ENCODE measurements at places on chromosomes 5 and 9.
A peak's percentile ranks its signal among the peaks of the same experiment; 100 is the strongest.

DNA sequence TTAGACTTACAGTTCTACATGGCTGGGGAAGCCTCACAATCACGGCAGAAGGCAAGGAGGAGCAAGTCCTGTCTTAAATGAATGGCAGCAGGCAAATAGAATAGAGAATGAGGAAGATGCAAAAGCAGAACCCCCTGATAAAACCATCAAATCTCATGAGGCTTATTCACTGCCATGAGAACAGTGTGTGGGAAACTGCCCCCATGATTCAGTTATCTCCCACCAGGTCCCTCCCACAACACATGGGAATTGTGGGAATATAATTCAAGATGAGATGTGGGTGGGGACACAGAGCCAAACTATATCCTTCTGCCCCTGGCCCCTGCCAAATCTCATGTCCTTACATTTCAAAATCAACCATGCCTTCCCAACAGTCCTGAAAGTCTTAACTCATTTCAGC, 367.1 kb downstream of the MED10 start:
- no peak for DNase-seq

DNA sequence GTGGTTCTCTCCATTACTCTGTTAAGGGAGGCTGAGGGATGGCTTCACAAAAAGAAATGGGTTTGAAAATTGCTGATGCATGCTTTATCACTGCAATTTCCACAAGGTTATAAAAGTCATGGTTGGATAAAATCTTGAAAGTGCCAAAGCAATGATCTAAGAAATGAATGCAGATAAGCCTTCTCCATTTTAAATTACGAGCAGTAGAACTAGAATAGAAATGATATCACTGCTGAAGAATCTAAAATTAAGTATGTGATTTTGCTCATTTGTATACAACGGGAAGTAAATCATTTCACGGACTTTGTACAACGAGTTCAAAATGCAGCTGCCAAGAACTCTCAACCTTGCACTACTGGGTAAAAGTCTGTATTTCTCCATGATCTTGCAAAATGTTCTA, 299.0 kb downstream of the PRELID2 start:
- DNase-seq, result no peak

DNA sequence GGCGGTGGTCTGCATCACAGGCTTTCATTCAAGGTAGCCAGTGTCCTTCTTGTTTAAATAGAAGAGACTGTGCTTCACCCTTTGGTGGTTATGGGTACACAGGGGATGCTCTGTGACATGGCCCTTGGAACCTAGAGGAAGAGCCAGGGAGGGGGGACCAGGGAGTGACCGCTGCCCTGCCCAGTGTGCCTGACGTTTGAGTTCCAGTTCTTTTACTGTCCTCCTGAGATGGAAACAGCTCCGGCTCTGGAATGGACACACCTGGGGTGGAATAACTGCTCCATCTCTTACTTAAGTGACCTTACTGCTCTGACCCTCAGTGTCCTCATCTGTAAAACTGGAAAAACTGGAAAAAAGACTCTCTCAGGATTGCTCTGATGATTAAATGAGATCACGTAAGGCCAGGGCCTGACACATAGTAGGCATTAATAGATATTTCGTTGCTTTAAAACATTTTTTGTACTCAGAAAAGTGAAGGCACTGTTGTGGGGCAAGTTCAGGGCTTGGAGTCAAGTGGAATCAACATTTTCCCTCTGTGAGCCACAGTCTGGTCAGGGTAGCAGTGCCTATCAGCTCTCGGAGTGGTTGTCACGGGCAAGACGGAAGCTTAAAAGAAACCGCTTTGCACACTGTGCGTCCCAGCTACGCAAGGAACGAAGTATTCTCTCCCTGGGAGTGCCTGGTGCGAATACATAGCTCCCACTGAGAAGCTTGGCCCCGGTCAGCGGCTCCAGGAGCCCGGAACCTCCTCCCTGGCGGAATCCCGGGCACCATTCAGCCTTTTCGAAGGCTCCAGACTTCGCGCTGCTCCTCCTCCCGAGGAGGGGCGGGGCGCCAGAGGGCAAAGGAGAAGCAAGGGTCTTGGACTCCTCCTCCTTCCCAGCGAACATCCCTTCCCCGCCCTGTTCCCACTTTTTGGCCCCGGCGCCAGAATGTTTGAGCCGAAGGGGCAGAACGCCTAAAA, 5.8 kb downstream of the POU4F3 start:
- no peak for DNase-seq

GRCh38 chr5:14025569-14026286, 81.2 kb upstream of the DNAH5 start:
- DNase-seq, result no peak

GRCh38 chr5:176547802-176548201, 1.3 kb upstream of the CDHR2 start:
- DNase-seq, result peak; percentile 24

GRCh38 chr9:133683586-133684120, 47.5 kb downstream of the DBH start:
- peak; percentile 77 for DNase-seq

Measured in CD4-positive, alpha-beta T cell treated with Interleukin-6 at 100 ng/mL for 8 hours (primary cell).